ENCODE measurements at places on chromosomes 3 and 15.

GRCh38 chr15:36696196-36696595 lies 116.8 kb downstream of the CDIN1 start:
- no peak for DNase-seq

DNA sequence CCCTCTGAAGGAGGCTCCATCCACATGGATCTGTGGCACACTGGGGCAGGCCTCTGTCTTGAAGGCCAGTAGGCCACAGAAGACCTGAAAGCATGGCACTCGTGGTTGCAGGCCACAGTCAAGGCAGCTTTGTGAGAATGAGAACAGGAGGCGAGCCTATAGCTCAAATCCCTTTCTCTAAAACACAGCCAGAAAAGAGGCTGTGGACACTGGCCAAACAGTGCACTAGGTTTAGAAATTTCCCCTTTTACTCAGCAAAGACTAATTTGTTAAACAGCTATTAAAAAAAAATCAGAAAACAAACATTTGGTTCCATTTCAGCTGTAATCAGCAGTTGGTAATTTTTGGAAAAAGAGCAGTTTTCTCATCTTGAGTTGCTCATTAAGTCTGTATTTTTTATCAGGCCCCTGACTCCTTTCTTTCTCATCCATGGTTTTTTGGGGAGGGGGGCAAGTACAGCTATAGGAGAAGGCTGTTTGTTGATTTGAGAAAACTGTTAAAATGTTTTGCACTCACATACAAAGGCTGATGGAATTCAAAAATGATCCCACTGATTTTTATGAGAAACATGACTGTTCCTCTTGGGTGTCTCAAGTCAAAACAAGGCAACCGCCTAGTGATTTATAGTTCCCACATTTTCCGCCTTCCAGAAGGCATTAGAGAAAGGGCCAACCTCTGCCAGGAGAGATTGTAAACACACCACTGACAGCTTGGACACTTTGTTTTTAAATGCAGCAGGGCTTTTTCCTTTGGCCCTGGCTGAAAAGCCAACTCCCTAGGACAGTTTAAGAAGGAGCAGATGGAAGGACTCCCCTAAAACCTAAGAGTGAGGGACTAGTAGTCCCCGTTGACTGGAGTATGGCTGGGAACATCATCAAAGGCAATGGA lies 28.1 kb downstream of the PARP16 start:
- no peak for DNase-seq

GRCh38 chr3:51684971-51685751 lies 14.1 kb downstream of the TEX264 start:
- DNase-seq: no peak

DNA sequence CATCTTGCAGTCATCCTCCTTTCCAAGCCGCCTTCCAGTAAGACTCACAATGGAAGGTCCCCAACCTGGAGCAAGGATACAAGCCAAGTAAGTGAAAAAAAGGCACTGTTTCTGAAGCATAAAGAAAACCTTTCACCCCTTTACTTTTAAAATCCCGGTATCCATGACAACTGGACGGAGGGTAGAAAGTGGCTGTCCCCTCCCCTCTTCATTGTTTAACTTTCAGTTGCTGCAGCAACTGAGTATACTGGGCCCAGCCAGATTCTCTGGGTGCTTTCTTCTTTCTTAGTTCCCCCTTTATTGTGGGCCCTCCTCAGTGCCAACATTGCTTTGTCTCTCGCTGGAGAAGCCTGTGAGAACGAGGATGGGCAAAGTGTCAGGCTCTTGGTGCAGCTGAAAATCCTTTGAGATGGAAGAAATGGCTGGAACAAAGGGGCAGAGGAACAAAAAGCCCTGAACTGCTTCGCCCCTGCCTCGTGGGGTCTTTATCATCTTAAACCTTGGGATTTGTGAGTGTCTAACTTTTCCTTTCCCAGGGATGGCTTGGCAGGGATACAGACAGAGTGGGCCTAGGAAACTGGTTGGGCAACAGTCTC lies 224.0 kb upstream of the RGMA start:
- no peak for DNase-seq

- no peak for DNase-seq
Observed at GRCh38 chr3:98877132-98877531, 24.4 kb downstream of the DCBLD2 start.
